Sciatic nerve (tissue), 2 donors: ENCODE measurements at places on chromosomes 3 and 15. TPM values are rescaled to one million over a fixed set of nuclear protein-coding genes. Genes with fewer than 3 reads are reported as not detected.
A peak's percentile ranks its signal among the peaks of the same experiment; 100 is the strongest.

The MKRN3 gene
- total RNA-seq, result 2.3 TPM

DNA sequence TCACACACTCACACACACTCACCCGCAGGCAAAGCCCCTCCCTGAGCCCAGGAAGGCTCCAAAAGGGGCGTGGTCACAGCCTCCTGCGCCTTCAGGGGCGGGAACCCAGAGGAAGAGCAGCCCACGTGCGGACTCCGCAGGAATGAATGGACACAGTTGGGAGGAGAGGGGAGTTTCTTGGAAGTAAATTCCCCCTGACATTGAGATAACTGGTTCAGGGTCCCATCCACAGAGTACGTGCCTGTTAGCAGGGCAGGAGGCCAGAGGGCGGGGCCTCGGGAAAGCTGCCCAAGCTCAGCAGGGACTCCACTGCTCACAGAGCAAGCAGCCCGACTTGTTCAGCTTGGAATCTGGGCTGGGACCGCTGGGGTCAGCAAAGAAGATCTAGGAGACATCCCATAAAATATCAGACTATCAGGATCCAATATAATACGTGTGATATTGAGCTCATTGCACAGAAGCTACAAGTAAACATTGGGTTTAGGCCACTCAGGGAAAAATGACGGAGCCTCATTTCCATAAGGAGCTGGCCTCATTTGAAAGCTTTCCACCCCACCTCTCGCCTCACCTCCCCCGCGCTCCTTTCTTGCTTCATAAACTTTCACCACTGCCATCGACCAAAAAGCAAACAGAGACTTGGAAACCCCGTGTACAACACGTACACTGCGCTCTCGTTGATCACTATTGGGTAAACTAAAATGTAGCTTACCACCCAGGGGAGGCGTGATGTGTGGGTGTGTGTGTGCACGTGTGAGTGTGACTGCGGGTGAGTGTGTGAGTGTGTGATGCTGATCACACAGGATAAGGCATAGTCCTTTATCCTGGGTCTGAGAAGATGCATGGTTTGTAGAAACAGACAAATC is 36.0 kb downstream of the TM2D3 start:
- DNase-seq, result no peak

The CSPG4 gene
- 57.5 TPM for total RNA-seq

DNA sequence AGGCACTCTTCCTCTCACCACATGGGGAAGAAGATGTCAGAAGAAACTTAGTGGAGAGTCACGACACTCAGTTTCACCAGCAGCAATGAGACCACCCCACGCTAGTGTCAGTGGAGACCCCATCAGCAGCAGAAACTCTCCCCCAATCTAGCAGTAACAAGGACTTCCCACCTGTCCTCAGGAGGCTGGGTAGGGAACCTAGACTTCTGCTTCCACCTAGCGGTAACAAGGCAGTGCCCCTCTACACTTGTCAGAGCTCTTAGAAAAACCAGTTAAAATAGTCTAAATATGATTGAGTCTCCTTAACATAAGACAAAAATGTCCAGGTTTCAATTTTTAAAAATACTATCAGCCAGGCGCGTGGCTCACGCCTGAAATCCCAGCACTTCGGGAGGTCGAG is 57.3 kb downstream of the TRAT1 start:
- DNase-seq, result no peak

The CKMT1B gene
- not detected for total RNA-seq

DNA sequence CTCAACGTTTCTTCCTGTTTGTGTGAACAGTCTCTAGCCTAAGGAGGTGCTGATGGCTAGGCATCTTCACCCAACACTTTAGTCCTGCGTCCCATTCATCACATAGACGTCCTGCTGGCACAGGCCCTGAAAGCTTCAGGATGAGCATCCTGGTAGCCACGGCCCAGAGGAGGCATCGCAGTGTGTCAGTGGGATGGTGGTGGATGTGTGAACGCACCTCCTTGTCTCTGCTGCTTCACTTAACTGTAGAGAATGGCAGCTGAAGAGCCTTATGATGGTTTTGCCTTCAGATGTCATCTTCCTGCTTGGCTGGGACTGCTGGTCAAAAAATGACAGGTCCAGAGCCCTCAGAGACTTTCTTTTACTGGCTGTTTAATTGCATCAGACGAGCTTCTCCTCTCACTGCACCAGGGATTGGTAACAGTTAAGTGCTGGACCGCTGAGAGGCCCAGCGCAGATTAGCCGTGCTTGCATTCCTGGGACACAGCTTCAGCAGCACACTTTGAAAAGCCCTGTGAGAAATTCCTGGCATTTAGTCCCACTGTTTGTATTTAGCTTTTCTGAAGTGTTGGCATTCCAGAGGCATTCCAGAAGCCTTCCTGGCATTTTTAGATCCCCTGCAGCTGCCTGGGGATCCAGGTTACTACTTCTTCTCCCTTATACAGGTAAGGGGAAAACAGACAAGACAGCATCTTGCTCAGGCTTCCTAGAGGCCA is 132.4 kb upstream of the PLXNA1 start:
- DNase-seq, result no peak

- no peak for DNase-seq
Observed at GRCh38 chr3:197421021-197421420, 122.6 kb upstream of the DLG1 start.

The ACAN gene
- total RNA-seq, result 2.7 TPM

The EPHA6 gene
- total RNA-seq, result 0.98 TPM

The RHOV gene
- total RNA-seq, result 0.22 TPM

GRCh38 chr15:74454764-74455500 is 6.0 kb downstream of the UBL7 start:
- DNase-seq, result no peak

- peak; percentile 82 for DNase-seq
Observed at GRCh38 chr15:72796515-72797337, 13.2 kb upstream of the ADPGK start.

The MASP1 gene
- total RNA-seq, result 6.3 TPM

The GOLGA8B gene
- total RNA-seq, result 112 TPM

- DNase-seq, result no peak
Observed at GRCh38 chr3:38457111-38458003, 3.7 kb downstream of the ACVR2B start.

The GP5 gene
- 0.09 TPM for total RNA-seq
